ENCODE measurements at places on chromosomes 13 and 19.

DNA sequence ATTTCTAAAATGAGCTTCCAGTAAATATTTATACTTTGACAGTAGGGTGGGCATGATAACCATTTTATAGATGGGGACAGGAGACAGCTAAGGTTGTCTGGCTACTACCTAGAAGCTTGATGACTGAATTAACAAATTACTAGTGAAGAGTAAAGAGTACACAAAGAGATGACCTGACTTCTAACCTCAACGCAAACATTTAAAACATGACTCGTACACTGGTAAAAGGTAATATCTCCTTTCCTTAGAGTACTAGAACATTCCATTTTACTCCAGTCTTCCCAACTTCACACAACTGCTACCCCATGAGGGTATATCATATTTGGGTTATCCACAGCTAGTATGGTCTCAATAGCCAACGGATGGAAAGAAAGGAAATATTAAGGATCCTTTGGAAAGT, 258.9 kb downstream of the FOXO1 start:
- DNase-seq, result no peak

GRCh38 chr13:106755542-106755941, 187.6 kb upstream of the ARGLU1 start:
- no peak for DNase-seq

DNA sequence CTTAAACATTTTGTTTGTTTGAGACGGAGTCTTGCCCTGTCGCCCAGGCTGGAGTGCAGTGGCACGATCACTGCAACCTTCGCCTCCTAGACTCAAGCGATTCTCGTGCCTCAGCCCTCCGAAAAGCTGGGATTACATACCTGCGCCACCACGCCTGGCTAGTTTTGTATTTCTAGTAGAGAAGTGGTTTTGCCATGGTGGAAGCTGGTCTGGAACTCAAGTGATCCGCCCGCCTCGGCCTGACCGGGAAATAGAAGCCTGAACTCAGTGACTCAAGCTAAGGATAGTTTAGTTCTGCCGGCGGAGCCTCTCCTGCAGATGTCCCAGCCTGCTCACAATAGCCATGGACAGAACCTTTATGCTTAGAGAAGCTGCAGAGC, 53.0 kb upstream of the ZNF254 start:
- DNase-seq, result peak; percentile 77

GRCh38 chr13:42553098-42554046, 20.6 kb upstream of the TNFSF11 start:
- no peak for DNase-seq

- no peak for DNase-seq
Measured at GRCh38 chr13:97219226-97219625, 2.9 kb upstream of the MBNL2 start.

DNA sequence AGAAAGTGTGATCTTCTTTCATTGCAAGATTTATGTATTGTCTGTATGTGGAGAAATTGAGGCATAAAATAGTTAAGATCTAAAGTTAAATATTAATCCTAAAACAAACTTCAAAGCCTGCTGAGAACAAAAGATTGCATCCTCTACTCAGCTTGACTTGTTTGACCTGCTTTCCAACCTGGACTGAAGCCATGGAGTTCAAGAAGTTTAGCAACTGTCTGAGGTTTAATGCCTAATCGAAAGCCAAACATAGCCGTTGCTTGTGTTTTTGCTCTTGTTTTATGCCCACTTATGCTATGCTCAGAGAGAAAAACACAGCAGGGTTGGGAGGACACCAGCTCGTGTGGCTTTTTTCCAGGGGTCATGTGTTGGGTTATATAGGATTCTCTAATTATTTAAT, 135.6 kb downstream of the NUFIP1 start:
- no peak for DNase-seq

DNA sequence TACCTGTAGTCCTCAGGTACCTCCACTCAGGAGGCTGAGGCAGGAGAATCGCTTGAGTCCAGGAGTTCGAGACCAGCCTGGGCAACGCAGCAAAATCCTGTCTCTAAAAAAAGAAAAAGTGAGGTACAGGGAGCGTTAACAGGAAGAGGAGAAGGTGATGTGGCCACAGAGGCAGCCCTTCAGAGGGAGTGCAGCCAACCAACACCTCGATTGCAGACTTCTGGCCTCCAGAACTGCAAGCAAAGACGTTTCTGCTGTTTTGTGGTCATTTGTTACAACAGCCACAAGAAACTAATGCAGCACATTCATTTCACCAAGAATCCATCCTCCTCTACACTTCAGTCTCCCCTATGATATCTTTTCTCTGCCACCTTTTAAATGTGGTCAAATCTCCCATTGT, 145.2 kb downstream of the USP12 start:
- no peak for DNase-seq

- DNase-seq, result no peak
Measured at GRCh38 chr13:55615081-55615480, 1525.6 kb upstream of the PRR20A start.

GRCh38 chr19:52943884-52944643, 18.6 kb downstream of the ZNF816 start:
- DNase-seq, result no peak

DNA sequence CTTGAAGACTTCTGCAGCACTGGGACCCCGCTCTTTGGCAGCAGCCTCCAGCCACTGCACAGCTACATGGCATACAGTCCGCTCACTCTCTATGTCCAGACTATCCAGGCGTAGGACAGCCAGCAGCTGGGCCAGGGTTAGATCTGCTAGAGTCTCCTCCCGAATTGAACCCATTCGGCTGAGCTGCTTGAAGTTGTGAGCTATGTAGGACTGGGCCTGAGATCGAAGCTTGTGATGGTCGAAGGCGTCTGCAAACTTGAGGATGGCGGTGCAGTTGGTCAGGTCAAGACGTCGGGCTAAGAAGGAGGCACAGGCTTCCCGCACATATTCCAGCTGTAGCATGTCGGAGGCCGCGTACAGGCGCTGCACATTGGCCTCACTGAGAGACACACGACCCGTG, 900 bp downstream of the KBTBD7 start:
- DNase-seq, result no peak

DNA sequence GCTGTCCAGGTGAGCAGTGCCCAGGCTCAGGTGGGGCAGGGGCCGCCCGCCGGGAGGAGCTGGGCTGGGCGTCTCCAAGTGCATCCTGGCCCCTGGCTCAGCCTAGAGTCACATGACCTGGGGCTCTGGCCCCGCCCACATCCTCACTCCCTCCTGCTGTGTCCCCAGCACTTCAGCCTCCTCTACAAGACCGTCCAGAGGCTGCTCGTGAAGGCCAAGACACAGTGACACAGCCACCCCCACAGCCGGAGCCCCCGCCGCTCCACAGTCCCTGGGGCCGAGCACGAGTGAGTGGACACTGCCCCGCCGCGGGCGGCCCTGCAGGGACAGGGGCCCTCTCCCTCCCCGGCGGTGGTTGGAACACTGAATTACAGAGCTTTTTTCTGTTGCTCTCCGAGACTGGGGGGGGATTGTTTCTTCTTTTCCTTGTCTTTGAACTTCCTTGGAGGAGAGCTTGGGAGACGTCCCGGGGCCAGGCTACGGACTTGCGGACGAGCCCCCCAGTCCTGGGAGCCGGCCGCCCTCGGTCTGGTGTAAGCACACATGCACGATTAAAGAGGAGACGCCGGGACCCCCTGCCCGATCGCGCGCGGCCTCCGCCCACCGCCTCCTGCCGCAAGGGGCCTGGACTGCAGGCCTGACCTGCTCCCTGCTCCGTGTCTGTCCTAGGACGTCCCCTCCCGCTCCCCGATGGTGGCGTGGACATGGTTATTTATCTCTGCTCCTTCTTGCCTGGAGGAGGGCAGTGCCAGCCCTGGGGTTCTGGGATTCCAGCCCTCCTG, 16.8 kb upstream of the CELF5 start:
- no peak for DNase-seq

DNA sequence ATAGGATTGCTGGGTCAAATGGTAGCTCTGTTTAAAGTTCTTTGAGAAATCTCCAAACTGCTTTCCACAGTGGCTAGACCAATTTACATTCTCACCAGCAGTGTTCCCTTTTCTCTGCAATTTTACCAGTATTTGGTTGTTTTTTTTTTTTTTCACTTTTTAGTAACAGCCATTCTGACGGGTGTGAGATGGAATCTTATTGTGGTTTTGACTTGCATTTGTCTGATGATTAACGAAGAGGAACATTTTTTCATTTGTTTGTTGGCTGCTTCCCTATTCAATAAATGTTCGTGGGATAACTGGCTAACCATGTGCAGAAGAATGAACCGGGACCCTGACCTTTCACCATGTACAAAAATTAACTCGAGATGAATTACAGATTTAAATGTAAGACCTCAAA, 31.2 kb downstream of the CYP4F2 start:
- DNase-seq, result peak; percentile 57

GRCh38 chr13:100491164-100491842, 97.3 kb downstream of the GGACT start:
- no peak for DNase-seq

- no peak for DNase-seq
Measured at GRCh38 chr19:19146865-19147264, 8.6 kb upstream of the TMEM161A start.

- DNase-seq, result peak; percentile 55
Measured at GRCh38 chr19:12840091-12841079, 2.1 kb downstream of the MAST1 start.

GRCh38 chr13:20126541-20127261, 34.2 kb downstream of the GJA3 start:
- DNase-seq, result peak; percentile 5

DNA sequence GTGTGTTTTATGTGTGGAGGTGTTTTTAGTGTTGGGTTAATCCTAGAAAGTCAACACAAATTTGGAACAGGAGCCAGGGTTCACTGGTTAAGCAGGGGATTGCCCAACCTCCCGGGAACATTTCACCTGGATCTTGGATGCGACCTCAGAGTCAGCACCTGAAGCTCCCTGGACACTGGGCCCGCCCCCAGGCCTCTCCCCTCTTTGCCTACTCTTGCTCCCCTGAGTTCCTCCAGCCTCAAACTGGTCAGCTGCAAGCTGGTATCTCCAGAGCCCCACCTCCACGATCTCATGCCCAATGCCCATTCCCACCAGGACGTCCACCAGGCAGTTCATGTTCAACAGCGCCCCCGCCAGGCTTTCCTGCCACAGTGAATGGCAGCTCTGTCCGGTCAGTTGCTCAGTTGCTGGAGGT, 9.7 kb downstream of the HSD17B14 start:
- DNase-seq, result no peak

DNA sequence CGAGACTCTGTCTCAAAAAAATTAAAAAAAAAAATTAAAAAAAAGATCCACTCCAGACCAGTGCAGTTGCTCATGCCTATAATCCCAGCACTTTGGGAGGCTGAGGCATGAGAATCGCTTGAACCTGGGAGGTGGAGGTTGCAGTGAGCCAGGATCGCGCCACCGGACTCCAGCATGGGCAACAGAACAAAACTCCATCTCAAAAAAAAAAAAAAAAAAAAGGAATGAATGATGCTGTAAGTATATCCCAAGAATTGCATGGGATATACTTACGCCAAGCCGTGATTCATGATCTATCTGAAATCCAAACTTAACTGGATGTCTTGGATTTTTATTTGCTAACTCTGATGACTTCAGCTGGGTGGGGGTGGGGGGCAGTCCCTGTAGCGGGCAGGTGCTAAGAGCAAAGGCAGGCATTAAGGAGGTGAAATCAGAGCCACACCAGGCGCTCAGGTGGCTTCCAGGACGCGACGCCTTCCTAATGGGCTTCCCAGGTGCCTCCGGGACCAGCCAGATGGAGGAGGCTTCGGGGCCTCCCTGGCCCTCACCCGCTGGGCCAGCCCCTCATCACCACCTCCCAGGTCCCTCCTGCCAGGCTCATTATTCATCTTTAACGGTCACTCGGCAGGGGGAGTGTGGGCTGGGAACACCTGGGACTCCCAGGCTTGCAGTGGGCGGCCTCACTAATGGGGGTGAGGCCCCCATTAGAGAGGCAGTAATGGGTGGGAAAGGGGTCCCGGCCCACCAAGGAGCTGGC, 11.4 kb upstream of the FUT5 start:
- DNase-seq, result no peak

DNA sequence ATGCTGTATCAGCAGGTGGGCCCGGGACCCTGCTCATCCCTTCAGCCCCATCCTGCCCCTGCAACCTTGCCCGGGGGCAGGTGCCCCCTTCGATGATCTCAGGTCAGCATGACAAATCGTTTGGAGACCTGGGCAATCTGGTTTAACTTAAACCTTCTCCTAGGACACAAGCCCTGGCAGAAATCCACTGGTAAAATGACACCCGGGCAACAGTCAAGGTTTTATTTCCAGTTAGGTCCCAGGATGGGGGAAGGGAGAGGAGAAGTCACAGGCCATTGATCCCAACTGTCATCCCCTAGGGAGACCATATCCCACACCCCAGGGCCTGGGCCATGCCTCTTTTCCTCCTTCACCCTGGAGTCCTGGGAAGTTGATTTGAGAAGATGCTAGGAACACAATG, 1.8 kb upstream of the PLIN5 start:
- DNase-seq, result no peak

DNA sequence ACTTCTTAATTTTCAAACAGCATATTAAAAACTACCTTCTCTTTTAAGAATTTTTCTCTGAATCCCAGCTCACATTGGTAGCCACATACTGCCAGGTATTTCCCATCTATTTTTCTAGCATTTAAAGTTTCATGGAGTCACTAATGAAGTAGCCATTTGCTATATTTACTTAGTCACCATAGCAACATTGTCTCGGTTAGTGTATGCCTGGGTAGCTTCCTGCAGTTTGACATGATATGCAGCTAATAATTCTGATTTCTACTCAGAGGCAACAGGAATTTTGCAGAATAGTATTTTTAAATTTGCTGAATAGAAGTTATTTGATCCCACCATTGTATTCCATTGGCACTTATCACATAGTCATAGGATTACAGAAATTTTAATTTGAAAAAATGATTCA, 30.9 kb upstream of the KCTD4 start:
- DNase-seq, result no peak

DNA sequence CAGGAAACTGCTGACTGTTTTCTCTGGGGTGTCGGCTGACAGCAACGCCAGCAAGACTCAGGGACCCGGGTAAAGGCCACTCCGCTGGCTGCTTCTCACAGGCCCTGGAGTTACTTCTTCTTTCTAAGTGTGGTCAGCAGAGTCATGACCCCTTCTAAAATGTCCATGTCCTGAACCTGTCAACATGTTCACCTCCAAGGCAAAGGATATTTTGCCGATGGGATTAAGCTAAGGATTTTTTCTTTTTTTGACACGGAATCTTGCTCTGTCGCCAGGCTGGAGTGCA, 7.9 kb downstream of the PEX11G start:
- DNase-seq, result no peak

DNA sequence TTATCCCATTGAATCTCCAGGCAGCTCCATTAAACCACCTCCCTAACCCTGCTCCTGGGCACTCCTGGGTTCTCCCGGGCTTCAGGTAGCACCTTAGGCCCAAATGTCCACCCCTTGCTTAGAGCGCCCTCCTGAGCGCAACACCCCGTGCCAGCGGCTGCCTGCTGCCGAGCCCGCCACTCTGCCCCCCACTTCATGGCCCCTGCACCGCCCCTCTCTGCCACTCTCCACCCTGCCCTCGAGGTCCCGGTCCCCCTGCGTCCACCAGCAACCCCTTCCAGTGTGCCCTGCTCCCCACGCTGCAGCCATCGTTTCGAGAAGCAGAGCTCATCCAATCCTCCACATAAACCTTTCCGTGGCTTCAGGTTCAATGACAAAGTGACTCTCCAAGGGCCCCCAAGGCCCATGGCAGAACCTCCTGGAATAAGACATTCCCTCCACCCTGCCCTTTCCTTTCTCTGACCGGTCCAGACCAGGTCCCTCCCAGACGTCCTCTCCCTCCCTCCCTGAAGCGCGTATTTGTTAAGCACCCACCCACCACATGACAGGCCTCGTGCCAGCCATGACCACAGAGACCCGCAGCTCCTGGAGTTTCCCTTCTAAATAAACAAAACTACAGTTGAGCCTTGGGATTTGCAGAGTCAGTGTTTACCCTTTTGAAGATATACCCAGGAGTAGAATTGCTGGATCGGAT, 66.6 kb downstream of the ARHGEF18 start:
- DNase-seq, result no peak

- peak; percentile 17 for DNase-seq
Measured at GRCh38 chr13:88142653-88143052, 471.5 kb downstream of the SLITRK5 start.
